DMS153 (cell line): ENCODE measurements at places on chromosomes 7 and 10.

DNA sequence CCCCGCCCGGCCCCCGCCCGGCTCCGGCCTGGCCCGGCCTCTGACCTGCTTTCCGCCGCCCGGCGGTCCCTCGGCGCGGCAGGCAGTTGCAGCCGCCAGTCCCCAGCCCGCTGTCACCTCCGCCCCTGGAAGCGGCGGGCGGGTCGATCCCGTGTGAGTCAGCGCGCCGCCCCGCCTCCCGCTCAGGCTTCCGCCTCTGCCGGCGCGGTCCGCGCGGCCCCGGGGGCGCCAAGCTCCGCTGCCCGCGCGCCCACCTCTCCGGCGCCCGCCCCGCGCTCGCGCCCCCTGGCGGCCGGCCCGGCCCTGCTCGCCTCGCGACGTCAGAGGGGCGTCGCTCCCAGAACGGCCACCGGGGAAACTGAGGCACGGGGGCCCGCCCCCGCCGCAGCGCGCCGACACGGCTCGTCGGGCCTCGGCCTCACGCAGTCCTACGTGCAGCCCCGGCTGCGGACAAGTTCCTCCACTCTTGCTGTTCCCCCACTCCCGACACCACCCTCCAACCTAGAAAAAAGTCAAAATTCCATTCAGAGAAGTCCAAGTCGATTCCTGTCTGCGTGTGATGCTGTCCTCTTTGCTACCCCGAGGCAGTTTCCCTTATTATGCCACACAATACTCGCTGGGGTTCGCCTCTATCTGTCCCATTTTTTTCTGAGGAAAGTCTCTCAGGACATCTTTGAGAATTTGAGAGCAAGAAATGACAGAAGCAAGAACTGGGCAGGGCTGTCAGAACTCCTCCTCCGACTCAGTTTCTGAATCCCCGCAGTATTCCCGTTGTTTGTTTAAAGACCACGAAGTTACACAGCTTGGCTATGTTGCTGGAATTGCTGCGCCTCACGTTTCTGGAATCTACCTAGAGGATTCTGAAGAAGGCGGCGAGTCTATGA is at the start of gene DNMBP:
Gene DNMBP, minus strand, starts transcription at position 155 of the 884 bp plus-strand sequence. CDS start 37,823 bp downstream, outside the sequence.
- DNase-seq = peak; percentile 22

DNA sequence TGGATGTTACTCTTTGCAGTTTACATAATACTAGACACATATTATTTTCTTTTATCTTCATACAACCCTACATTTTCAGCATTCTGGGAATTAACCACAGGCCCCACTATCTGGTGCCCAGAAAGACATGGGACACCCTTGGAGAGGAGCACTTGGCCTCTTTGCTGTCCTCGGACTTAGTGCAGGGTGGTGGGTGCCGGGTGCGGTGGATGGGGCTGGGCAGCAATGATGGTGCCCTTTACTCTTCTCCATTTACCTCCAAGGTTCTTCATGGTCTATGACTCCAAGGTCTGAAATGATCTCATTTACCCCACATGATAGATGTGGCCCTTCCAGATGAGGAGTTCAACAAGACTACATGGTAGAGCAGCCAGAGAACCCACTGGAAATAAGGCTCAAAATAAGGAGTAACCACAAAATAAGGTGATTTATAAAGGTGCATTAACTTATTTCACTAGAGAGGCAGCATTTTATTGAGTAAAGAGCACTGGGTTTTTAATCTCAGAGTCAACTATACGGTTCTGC is 56.2 kb upstream of the IGFBP3 start:
- no peak for DNase-seq

GRCh38 chr7:87538052-87538451 is 62.6 kb upstream of the ABCB4 start:
- DNase-seq = no peak

DNA sequence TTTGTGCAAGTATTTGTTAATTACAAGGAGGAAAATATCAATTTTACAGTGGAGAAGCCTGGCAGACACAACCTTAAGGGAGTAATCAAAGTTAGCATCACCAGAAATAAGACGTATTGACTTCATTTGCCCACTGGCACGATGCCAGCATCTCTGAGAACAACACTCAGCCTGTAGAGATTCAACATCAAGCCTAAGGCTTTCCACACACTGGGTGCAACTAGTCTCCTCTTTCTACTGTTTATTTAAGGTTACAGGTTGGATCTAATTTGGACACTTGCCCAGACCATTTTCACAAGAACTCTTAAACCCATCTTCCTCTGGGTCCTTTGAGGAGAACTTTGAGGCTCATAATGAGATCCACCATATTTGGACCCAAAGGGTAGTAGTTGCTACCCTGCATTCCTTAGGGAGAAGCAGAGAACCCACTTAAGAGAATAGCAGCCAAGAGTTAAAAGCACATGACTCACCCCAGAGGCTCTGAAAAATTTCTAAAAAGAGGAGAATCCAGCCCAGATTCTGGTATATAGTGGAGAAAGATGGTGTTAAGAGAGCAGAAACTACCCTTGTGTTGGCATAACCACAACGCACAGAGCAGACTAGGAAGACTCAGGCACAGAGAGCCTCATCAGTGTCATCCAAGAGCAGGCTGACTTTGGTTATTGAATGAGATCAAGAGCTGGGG is 97.3 kb downstream of the CCDC71L start:
- DNase-seq = peak; percentile 3

DNA sequence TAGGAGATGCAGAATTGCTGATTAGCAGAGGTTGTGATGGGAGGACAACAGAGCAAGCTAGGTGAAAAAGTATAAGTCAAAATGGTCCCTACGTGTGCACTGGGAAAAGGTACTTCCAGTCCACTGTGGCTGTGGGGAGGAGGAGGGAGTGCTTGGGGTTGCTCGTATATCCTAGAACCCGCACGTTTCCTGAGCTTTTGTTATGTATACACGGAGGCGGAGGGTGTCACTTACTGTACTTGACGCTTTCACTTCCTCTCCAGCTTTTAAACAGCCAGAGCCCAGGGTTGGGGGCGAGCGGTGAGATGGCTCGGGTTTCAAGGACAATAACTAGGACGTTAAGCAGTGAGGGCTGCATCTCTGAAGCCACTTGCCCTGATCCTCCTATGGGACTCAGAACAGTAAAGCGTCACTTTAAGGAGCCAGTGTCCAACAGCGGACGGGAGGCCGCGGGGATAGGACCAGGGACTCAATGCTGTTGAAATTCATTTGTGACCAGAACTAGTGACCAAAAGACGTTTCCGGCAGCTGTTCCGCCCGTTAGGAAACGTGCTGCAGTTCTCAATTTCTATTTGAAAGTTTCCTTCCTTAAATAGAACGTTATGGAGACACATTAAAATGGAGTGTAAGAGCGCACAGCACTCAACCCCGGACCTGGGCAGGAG is 985 bp upstream of the ETV1 start:
- DNase-seq = peak; percentile 97

GRCh38 chr10:116899626-116900025 is 50.3 kb downstream of the ENO4 start:
- DNase-seq = no peak

- DNase-seq = no peak
Measured at GRCh38 chr7:115864082-115864481, 166.5 kb downstream of the TFEC start.

DNA sequence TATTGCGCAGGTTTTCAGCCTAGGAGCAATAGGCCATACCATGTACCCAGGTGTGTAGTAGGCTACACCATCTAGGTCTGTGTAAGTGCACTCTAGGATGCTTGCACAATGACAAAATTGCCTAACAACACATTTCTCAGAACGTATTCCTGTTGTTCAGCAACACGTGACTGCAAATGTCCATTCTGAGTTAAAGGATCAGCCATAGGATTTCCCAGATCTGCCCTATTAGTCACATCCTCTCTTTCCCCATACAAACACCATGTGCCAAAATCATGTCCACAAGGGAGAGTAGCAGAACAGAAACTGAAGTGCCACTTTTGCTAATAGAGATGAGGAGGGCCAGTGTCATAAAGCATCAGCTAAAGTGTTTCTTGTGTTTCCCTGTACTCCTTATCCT is 42.6 kb upstream of the AMPH start:
- DNase-seq = peak; percentile 37
